Neuronal stem cell (in vitro differentiated cells): ENCODE measurements at places on chromosomes 1 and 21.

- DNase-seq, result no peak
Measured at GRCh38 chr1:57615956-57616355, 192.1 kb upstream of the DAB1 start.

DNA sequence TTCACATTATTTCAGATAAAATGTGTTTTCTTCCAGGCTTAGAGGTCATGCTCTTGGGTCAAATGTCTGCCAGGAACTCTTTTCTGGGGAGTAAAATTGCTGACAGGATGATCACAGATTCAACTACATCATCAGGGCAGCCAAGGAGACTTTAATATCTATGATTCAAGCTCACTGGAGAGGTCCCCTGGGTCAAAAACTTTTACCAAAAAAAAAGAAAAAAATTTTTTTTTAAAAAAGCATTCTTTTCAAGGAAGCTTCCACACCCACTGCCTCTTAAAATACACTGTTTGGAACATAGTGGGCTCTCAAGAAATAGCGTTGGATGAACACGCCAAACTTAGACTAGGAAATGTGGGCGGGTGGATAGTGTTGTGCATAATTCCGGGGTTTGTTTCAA, 81.3 kb downstream of the TIAM1 start:
- no peak for DNase-seq

DNA sequence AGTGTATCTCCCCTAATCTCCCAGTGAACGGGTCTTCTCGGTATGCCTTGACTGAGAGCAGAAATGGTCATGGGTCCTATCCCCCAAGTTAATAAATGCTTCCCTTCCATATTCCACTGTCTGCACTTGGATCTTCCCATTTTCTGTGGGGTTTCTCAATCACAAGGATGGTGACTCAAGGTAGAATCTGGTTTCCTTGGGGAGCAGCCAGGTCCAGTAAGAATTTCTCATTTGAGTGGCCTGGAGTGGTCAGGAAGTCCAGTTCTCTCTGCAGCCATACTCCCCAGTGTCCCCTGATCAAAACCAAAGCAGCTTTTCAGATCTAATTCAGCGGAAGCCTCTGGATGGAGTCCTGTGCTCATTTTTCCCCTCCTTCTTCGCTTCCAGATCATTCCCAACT, 14.8 kb upstream of the SLC27A3 start:
- DNase-seq, result no peak

GRCh38 chr1:210310562-210311153, 18.0 kb upstream of the HHAT start:
- DNase-seq, result no peak

- DNase-seq, result no peak
Measured at GRCh38 chr1:235799264-235799663, 67.4 kb downstream of the LYST start.

DNA sequence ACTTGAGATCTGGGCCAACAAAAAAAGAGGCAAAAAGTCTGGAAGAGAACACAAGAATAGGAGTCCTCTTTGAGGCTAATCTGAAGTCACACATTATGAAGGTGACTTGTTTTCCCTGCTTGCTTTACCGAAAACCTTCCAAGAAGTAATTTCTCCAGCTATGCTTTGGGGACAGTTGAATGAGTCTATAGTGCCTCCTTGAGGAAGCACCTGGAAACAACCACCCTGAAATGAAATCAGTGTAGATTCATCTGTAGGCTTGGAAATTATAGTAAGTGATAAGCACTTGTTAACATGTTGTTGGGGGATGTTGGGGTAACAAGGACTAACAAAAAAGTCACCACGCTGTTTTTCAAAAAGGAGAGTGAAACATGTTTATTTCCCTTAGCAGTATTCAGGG, 23.4 kb upstream of the RPTN start:
- no peak for DNase-seq

DNA sequence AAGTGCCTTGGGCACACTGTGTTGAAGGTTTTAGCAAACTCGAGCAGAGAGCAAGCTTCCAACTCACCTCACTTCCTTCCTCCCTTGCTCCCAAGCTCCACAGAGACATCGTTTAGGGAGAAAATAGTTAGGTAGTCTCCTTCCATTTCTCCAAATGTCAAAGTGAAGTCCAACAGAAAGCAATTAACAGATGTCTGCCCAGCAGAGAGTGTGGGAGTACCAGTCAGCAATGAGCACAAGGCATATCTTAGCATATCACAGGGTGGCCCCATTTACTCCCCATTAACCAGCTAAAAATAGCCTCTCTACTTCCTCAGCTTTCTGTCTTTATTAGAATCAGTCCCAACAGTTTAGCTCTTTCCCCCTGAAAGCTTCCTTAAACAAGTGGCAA, 334.2 kb upstream of the CAMK1G start:
- DNase-seq, result no peak

DNA sequence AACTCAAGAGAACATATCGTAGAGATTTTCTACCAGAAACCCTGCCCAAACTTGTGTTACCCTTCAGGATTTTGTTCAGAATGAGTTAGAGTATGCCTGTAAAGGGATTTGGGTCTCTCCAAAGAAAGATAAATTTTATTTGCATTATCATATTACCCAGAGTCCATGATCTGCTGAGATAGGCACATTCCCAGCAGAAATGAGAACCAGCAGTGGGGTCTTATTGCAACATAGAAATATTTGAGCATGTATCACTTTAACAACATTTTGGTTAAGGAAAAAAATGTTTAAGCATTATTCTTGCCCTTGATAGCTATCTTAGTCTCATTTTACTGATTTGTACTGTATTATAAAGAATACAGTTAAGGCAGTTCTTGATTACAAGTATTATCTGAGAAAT, 10.6 kb downstream of the VCAM1 start:
- no peak for DNase-seq

DNA sequence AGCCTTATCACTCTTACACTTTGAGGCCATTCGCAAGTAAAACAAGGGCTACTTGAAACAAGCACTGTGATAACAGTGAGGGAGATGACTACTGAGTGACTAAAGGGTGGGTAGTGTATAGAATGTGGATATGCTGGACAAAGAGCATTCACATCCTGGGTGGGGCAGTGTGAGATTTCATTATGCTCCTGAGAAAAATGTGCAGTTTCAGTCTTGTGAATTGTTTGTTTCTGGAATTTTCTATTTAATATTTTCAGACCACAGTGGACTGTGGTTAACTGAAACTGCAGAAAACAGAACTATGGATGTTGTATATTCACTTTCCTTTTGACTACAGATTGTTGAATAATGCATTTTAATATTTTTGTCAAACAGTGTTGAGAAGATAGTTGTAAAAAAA, 25.1 kb upstream of the B3GALT2 start:
- no peak for DNase-seq

DNA sequence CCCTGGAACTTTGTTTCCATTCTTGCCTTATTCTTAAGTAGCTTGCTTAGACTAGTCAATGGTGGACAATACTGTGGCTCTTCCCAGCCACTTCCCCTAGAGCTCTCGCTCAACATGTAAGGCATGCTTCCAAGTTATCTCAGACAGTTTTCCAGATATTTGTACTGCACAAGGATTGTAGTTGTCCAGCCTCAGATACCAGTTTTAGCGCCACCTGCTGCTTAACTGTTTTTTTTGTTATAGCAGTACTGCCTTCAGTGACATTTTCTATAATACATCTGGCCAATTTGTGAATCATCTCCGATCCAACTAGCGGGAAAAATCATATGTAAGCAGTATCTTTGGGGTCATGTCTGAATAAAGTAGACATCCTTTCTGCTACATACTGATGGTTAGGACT, 346.7 kb upstream of the ADGRL4 start:
- DNase-seq, result no peak

- DNase-seq, result no peak
Measured at GRCh38 chr1:15640667-15641066, 23.4 kb downstream of the DDI2 start.

DNA sequence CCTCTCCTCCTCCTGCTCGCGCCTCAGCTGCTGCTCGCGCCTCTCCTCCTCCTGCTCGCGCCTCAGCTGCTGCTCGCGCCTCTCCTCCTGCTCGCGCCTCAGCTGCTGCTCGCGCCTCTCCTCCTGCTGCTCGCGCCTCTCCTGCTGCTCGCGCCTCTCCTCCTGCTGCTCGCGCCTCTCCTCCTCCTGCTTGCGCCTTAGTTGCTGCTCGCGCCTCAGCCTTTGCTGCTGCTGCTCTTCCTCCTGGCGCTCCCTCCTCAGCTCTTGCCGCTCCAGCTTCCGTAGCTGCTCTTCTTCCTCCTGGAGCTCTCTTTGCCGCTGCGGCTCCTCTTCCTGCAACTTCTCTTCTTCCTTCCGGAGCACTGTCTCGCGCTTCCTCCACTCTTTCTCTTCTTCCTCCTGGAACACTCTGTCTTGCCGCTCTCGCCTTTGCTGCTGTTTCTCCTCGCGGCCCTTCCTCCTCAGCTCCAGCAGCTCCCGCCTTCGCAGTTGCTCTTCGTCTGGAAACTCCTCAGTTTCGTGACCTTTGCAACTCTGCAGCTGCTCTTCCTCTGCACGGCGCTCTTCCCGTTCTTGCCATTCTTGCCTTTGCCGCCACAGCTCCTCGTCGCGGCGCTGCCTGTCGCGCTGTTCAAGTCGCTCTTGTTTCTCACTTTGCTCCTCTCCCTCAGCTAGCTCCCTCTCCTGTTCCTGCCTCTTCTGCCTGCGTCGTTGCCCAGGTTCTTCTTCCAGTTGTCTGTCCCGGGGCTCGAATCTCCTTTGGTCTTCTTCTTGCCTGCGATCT, 3.0 kb downstream of the TCHH start:
- peak; percentile 5 for DNase-seq

- DNase-seq, result no peak
Measured at GRCh38 chr1:23999156-23999671, 19.1 kb upstream of the SRSF10 start.

DNA sequence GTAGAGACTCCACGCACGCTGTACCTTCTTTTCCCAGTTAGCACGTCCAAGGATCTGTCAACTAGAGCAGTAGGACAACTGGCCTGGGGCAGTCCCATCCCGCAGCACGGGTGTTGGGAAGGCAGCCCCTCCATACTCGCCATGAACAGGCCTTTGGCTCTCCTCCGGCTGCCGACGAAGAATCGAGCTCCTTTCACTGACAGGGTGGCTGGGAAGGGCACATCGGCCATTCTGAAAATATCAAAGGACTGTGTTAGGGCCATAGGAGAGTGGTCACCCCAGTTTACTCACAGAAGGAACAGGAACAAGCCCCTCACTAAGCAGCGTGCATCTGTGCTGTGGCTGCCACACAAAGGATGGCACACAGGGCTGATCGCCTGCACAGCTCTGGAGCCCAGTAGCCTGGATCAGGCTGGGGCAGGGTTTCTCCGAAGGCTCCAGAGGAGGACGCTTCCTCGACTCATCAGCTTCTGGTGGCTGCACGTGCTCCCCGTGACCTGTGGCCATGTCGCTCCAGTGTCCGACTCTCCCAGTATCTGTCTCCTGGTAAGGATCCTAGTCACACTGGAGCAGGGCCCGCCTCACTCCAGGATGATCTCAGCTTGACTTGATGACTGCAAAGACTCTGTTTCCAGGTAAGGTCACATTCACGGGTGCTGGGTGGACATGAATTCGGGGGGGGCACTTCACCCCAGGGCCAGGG, 8.9 kb downstream of the KRTAP10-1 start:
- DNase-seq, result no peak

- no peak for DNase-seq
Measured at GRCh38 chr1:169047074-169047473, 59.4 kb upstream of the ATP1B1 start.

DNA sequence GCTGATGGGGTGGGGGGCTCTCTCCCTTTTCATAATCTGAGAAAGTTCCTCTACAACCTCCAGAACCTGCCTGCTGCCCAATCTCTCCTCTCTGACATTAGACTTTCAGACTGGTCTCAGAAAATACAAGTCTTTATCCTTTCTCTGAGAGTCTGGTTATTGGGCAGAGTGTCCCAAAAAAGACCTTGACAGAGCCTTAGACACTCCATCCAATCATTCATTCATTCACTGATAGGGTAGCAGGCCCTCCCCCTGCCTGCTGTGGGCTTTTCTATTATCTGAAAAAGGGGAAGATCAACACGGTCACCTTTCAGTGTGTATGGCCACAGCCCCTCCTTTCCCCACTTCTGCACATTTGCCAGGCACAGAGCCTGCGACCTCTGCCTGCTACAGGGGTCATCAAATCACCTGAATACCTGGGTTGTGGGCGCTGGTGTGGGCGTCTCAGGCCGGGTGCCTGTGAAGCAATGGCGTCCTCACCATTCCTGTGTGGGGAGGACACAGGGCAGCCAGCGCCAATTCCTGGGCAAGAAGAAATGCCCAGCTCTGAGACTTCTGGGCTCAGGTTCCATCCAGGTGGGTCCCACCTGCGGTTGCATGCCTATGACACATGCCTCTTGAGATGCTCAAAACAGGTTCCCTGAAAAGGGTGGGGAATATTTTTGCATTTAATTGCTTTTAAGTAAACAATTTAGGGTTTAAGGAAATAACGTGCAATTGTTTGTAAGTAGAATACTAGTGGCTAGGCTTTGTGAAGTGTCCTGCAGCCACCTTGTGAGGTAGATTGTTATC, 52.8 kb downstream of the ELK4 start:
- no peak for DNase-seq

- no peak for DNase-seq
Measured at GRCh38 chr1:36089393-36090121, 865 bp downstream of the ADPRS start.

GRCh38 chr1:187655104-187655503, 826.4 kb downstream of the PLA2G4A start:
- no peak for DNase-seq

DNA sequence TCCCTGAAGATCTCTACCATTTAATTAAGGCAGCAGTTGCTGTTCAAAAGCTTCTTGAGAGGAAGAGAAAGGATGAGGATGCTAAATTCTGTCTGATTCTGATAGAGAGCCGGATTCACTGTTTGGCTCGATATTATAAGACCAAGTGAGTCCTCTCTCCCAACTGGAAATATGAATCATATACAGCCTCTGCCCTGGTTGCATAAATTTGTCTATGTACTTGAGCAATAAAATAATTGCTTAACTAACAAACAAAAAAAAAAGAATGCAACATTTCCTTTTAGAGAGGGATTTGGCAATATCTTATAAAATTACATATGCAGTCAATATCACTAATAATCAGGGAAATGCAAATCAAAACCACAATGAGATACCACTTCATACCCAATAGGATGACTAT, 26.8 kb downstream of the ALDH9A1 start:
- no peak for DNase-seq

DNA sequence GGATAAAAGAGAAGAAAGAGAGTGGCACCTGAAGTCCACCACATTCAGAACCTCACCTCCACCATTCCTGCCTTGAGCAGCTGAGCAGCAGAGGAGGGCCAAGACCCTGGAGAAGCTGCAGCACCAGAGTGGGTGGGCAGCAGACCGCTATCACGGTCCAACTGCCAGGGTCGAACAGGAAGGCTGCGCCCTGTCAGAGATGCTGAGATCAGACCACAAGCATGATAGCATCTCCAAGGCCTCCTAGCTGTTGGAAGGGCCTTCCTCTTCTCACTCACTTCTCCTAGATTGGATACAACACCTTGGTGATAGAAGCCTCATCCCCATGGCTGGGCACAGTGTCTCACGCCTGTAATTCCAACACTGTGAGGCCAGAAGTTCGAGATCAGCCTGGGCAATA, 12.1 kb upstream of the SLC45A3 start:
- DNase-seq, result no peak

GRCh38 chr1:12406211-12407021, 176.6 kb downstream of the VPS13D start:
- DNase-seq, result peak; percentile 46
